Aortic smooth muscle cell (primary cell): ENCODE measurements at places on chromosomes 16 and 17. TPM values are rescaled to one million over a fixed set of nuclear protein-coding genes. Genes with fewer than 3 reads are reported as not detected.

PROCA1 gene
- total RNA-seq: 1.1 and 2.0 TPM in 2 replicates

C1QL1 gene
- 0.31 and 0.66 TPM in 2 replicates for total RNA-seq

SLC35G6 gene
- total RNA-seq: not detected in 2 replicates

CCL17 gene
- not detected in 2 replicates for total RNA-seq

CTRB2 gene
- not detected in 2 replicates for total RNA-seq

SLC13A5 gene
- total RNA-seq: not detected in 2 replicates

MRPL27 gene
- total RNA-seq: 58.3 and 65.5 TPM in 2 replicates

SUMO2 gene
- total RNA-seq: 123 and 178 TPM in 2 replicates
